Parietal lobe (tissue), 2 donors: ENCODE measurements at places on chromosomes 2 and 18. TPM values are rescaled to one million over a fixed set of nuclear protein-coding genes. Genes with fewer than 3 reads are reported as not detected.

PREB gene
- 21.9 TPM for total RNA-seq

TUBA3E gene
- total RNA-seq = not detected

PROKR1 gene
- 2.8 TPM for total RNA-seq

RRM2 gene
- 11.3 TPM for total RNA-seq

CDC42EP3 gene
- 27.5 TPM for total RNA-seq

BCL11A gene
- 313 TPM for total RNA-seq

VWA3B gene
- 1.3 TPM for total RNA-seq

RAPGEF4 gene
- total RNA-seq = 27.5 TPM

C1D gene
- total RNA-seq = 21.9 TPM

C2orf81 gene
- total RNA-seq = 1.6 TPM

PLEK gene
- total RNA-seq = 0.94 TPM

CIB4 gene
- not detected for total RNA-seq

SANBR gene
- total RNA-seq = 98.6 TPM

RAB6C gene
- 0.63 TPM for total RNA-seq

SLC9A2 gene
- total RNA-seq = 0.63 TPM
